ENCODE measurements at places on chromosomes 3 and 15. TPM values are rescaled to one million over a fixed set of nuclear protein-coding genes. Genes with fewer than 3 reads are reported as not detected.

DNA sequence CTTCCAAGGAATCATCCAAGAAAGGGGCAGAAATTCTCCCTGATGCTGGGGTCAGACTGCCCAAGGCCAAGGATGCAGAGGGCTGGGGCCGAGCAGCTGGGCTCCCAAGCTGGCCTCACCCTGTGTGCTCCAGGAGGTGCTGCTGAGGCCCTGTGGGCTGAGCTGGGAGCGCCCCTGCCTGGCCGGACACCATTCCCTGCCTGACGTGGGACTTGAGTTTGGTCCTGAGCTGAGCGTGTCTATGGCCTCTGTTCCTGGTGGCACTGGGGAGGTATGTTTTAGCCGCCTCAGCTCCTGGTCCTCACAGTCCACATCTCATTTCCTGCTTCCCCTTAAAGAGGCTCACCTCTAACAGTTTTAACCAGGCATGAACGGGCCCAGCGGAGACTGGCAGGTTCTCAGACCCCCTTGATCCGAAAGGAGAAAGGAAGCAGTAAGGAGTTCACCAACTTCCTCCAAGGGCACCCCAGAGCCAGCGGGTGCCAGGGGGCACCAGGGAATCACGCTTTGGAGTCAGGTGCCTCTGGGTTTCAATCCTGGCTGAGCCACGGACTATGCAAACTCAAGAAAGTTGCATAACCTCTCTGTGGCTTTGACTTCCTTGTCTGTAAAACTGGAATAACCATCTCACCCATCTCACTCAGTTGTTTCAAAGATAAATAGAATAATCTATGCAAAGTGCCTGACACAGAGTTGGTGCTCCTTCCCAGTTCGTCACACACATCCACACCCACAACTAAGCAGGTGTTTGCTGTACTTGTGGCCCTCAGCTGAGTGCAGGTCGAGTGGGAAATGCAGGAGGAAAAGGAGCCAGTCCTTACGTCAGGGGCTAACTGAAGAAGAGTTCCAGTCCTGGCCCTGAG lies 48.6 kb downstream of the SLC12A8 start:
- no peak overlapping the region for H3K27ac ChIP-seq
- H3K27me3 ChIP-seq, result no peaks in the 10 kb centered on the region
- H3K4me3 ChIP-seq, result no peak overlapping the region
- H3K36me3 ChIP-seq, result no peaks in the 10 kb centered on the region
- no peak for DNase-seq

Gene ABI3BP
- total RNA-seq, result not detected

DNA sequence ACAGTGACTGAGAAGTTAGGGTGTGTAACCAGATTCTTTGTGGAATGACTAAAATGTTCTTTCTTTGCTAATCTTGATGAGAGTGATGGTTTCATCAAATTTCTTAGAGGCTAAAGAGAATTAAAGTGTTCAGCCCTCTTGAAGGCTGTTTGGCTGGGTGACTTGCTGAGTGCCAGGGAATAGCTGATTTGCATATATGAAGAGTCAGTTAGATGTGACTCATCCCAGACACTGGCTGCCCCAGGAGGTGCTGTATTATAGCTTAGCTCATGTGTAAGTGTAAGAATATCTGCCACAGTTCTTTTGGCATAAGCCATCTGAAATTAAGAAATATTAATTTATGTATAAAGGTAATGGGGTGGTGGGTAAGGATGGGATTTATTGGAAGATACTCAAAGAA lies 535.1 kb downstream of the NLGN1 start:
- no peaks in the 10 kb centered on the region for H3K36me3 ChIP-seq
- no peak overlapping the region for H3K27ac ChIP-seq
- H3K4me3 ChIP-seq, result no peak overlapping the region
- no peaks in the 10 kb centered on the region for H3K27me3 ChIP-seq
- H3K4me1 ChIP-seq, result no peaks in the 10 kb centered on the region

- no peaks in the 10 kb centered on the region for H3K27me3 ChIP-seq
- peaks cover 38% of the 10 kb centered on the region for H3K4me1 ChIP-seq
- no peaks in the 10 kb centered on the region for H3K36me3 ChIP-seq
- H3K4me3 ChIP-seq, result no peak overlapping the region
- H3K27ac ChIP-seq, result peak overlapping the region; percentile 85
Measured at GRCh38 chr15:65509321-65509720, 8.2 kb downstream of the DPP8 start.

DNA sequence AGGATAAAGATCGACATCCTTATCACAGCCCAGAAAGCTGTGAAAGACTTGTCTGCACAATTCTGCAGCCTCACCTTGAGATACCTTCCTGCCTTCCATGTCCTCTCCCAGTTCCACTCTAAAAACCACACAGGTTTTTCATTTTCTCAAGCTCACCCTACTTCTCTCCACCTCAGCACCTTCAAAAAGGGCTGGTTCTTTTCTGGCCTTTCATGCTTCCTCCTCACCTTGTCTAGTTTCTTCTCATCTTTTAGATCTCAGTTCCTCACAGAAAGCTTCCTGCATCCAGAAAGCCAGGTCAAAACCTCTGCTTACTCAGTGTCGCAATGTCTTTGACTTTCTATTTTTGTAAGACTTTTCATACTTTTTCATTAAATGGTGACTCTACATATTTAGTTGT lies 140.2 kb upstream of the STT3B start:
- H3K4me3 ChIP-seq, result no peak overlapping the region
- H3K27me3 ChIP-seq, result no peaks in the 10 kb centered on the region
- peaks cover 8% of the 10 kb centered on the region for H3K4me1 ChIP-seq
- no peak overlapping the region for H3K27ac ChIP-seq
- H3K36me3 ChIP-seq, result peaks cover 1% of the 10 kb centered on the region

DNA sequence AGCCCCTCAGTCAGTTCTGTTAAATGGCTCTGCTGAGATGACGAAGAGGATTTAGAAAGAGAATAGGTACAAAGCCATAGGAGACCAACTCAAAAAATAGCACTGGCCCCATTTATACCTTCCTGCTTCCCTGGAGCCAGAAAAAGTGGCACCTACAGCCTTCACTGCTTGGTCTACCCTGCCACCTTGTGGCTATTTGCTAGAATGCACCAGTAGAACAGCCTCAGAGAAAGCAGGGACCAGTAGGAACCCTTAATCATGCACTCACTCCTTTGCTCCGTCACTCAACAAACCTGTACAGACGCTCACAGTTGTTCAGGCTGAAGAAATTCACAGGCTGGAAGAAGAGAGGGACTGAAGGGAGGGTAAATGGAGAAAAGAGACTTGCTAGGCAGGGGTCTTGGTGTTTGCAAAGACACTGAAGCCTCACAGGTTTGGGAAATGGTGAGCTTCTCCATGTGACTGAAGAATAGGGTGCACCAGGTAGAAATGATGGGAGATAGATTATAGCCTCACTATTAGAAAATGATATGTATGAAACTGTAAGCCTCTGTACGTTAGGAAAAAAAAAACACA lies 12.1 kb upstream of the RTP2 start:
- H3K27me3 ChIP-seq, result no peaks in the 10 kb centered on the region
- H3K4me3 ChIP-seq, result no peak overlapping the region
- H3K36me3 ChIP-seq, result no peaks in the 10 kb centered on the region
- peak; percentile 58 for DNase-seq
- H3K27ac ChIP-seq, result no peak overlapping the region

Gene TGFBR2
- total RNA-seq, result 260 TPM
